ENCODE measurements at places on chromosomes 1 and 21.
A peak's percentile ranks its signal among the peaks of the same experiment; 100 is the strongest.

GRCh38 chr1:47219590-47220220, 12.3 kb downstream of the TAL1 start:
- no peak for DNase-seq

GRCh38 chr1:236016083-236016482, 48.8 kb downstream of the NID1 start:
- peak; percentile 34 for DNase-seq

GRCh38 chr1:16064536-16065268, 8.7 kb downstream of the FAM131C start:
- DNase-seq = peak; percentile 63

DNA sequence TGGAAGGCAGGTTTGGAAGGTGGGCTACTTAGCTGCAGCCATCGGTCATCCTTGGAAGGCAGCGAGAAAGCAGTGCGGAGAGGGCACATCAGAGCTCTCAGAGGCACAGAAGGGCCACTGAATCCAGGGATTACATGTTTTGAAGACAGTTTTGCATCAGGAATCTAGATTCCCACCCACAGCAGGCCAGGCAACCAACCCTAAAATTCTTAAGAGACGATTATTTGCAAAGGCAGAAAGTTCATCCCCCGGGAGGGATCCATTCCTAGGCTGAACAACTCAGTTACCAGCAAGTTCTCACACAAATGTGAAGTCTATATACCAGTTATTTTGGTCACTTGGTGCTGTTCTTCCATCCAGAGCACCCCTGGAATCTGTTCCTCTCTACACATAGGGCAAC, 457.3 kb upstream of the VAMP3 start:
- no peak for DNase-seq

- DNase-seq = no peak
Measured at GRCh38 chr21:17462276-17462981, 50.4 kb upstream of the CXADR start.

- DNase-seq = no peak
Measured at GRCh38 chr1:246295968-246296367, 211.1 kb downstream of the SMYD3 start.

- no peak for DNase-seq
Measured at GRCh38 chr21:14073615-14074014, 137.1 kb downstream of the LIPI start.

GRCh38 chr1:17122521-17123164, 3.4 kb upstream of the PADI2 start:
- peak; percentile 88 for DNase-seq

DNA sequence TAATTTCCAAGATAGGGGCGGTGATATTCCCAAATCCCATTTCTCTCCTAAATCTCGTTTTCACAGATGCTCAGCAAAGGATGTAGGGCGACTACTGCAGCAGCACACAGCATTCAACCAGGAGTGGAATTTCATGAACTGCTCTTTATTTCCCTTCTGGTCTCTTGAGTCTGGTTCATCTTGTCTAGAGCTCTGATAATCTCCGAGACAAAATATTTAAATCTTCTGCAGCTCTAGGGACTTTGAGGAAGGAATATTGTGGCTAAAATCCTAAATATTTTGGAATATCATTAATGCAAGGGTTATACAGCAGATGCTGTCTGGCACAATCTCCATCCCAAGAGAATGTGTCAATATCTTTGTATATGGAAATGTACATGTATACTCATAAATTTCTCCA, 45.4 kb downstream of the KIF26B start:
- DNase-seq = no peak

- DNase-seq = peak; percentile 80
Measured at GRCh38 chr1:21564521-21565095, 55.4 kb downstream of the ALPL start.

DNA sequence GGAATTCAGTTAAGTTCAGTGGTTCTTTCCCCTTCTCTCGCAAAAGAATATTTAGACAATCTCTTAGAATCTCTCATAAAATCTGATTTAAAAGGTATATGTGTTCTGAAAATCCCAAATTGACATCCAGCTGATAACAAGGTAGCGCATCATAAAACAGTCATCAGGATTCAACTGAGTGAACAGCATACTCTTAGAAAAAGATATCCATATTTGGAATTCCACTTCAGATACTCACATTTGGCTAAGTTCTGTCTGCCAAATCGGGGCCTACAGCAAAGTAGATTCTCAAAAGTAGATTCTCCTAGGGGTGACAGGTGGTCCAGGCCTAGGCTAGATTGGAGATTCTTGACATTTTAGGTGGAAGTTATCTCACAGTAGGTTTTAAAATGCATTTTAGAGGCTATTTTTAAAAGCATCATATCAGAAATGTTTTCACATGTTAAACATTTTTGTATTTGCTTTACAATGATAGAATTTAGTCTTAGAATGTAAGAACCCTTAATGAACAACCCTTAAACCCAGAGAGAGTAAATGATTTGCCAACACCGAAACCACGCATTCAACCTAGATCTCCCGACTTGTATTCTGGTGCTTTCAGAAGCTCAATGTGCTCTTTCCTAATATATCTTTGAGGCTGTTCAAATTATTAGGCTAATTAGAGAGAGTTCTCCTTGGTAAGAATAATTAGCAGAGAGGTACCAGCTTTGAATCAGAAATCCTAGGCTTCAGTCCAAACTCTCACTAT, 318.9 kb downstream of the LMO4 start:
- peak; percentile 51 for DNase-seq

DNA sequence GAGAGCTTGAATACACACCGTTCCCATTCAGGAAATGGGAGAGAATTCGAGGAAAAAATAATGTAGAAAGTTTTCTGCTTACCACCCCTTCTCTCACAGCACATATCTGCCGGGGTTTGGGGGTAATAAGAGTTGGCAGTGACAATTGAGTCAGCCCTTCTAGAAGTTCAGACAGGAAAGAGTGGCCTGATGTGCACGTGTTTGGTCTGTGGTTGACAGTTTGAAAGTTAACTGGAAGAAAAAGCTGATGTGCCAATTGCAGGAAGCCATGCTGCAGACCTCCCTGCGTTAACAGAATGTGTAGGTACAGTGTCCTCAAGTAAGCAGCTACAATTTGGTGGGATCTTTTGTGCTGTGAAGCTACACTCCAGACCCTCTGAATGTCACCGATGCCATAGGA, 50.9 kb downstream of the DHX9 start:
- no peak for DNase-seq

GRCh38 chr1:240415532-240415931, 196.4 kb downstream of the GREM2 start:
- no peak for DNase-seq

- DNase-seq = peak; percentile 97
Measured at GRCh38 chr1:2555634-2556276, 416 bp upstream of the TNFRSF14 start.

- DNase-seq = peak; percentile 73
Measured at GRCh38 chr1:108199201-108199691, 897 bp downstream of the SLC25A24 start.

DNA sequence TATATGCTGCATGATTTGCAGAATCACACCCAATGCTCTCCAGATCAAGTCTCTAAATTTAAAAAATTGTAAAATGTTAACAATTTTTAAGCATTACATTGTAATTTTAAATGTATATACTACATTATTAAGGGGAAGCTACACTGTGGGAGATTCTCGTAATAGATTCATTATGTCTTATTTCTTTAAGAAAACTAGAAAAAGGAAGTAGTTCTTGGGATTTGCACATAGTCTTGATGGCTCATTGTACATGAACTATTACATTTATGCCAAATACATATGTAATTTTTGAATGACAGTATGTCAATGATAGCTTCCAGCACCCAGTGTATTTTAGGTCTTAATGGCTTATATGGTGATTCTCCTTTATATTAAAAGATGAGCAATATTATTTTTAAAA, 250.3 kb downstream of the PTPRC start:
- no peak for DNase-seq

DNA sequence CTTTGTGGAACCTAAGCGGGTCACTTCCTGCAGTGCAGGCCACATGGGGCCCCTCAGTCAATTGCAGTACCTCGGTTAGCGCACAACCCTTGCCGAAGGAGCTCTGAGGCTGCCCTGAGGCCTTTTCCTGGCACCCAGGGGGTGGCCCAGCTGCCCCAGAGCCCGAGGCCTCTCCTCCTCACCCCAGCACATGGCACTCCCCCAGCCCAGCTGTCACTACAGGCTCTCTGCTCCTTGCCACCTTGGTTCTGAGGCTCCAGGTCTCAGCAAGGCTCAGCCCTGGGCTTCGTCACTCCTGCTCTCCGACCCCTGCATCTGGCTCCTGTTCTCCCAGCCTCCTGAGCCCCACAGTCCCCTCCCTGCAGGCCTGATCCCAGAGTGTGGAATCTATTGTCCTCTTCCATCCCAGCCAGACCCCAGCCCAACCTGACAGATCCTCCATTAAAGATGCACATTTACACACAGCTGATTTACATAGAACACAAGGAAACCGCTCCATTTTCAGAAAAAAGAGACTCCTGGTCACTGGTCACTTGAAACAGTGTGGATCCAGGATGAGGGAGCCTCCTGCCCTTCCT, 192.8 kb upstream of the POU3F1 start:
- peak; percentile 31 for DNase-seq

DNA sequence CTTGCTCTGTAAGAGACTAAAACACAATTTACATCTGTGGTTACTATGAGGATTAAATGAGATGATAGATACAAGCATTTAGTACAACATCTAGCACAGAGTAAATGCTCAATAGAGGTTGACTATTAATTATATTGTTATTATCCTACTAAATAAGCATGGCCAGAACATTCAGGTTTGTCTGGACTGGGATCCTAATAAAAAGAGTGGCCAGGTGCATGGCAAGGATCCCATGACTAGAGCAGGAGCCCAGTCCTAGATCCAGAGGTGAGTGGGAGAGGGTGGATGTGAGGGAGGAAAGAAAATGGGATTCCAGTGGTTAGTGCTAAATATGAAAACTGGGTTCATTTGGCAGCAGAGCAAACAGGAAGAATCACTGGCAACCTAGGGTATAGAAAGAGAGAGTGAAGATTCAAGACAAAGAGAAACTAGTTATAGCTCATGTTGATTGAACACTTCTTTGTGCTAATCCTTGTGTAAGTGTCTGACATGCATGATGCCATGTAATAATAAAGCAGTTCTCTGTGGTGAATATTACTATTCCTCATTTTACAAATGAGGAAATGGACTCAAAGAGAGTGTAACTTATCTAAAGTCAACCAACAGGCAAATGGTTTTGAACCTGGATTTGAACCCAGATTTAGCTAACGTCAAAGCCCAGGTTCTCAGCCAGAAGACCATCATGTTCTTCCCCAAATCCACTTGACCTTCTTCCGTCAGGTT, 71.1 kb upstream of the FGGY start:
- DNase-seq = no peak

GRCh38 chr1:183403498-183403897, 14.7 kb downstream of the NMNAT2 start:
- no peak for DNase-seq

DNA sequence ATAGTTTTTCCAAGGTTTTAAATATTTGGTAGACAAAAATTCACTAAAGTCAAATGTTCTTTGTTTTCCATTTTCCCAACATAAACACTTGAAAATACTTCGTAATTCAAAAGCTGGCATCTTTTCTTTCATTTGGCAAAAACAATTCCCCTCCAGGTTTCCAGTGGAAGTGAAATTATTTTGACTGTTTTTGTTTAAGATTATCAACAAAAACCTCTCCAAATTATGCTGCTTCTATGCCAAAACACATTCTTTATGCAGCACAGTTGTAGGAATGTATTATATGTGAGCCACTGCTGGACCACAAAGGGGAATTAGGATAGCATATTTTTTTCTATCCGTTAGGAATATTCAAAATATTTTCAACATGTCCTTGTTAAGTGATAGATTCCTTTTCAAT, 44.1 kb downstream of the SLC5A9 start:
- no peak for DNase-seq

DNA sequence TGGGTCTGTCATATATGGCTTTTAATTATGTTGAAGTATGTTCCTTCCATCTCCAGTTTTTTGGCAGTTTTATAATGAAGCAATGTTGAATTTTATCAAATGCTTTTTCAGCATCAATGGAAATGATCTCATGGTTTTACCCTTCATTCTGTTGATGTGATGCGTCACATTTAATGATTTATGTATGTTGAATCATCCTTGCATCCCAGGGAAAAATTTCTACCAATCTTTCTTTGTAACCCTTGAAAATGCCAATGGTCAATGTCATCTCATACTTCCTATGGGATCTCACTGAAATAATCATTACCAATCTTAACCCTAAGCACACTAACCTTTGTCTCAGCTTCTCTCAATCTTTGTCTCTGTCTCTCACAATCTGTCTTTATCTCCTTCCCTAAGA, 1004.0 kb downstream of the KCNT2 start:
- DNase-seq = no peak

- no peak for DNase-seq
Measured at GRCh38 chr1:221625026-221625425, 116.9 kb downstream of the DUSP10 start.

DNA sequence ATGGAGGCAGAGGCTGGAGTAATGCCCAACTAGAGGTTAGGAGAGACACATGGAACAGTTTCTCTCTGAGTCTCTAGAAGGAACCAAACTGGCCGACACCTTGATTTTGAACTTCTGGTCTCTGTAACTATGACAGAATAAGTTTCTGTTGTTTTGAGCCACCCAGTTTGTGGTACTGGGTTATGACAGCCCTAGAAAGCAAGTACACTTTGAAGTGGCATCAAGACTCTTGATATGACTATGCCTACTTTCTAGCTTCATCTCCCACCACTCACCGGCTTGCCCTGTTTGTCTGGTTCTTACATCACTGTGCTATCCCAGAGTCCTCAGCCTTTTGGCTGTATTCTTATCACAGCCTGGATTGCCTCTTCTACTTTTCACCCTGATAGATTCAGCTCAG, 230.3 kb upstream of the USP24 start:
- no peak for DNase-seq

DNA sequence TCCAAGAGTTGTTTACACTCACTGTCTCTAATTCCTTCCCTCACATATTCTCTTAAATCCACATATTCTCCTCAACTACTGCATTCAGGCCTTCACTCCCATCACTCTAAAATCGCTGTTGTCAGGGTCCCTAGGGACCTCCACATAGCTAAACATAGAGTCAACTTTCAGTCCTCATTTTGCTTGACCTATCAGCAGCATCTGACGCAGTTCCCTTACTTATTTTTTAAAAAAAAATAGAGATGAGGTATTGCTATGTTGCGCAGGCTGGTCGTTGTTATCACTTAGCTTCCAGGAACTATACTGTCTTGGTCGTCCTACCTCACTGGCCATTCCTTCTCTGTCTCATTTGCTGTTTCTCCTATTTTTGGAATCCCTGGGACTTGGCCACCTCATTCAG, 11.7 kb upstream of the PLEKHO1 start:
- no peak for DNase-seq

GRCh38 chr1:243507672-243508302, 251.9 kb downstream of the SDCCAG8 start:
- no peak for DNase-seq

DNA sequence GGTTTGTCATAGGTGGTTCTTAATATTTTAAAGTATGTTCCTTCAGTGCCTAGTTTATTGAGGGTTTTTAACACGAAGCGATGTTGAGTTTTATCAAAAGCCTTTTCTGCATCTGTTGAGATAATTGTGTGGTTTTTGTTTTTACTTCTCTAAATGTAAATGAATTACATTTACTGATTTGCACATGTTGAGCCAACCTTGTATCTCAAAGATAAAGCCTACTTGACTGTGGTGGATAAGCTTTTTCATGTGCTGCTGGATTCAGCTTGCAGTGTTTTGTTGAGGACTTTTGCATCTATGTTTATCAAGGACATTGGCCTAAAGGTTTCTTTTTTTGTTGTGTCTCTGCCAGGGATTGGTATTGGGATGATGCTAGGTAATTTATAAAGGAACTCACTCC, 142.5 kb downstream of the PRDM2 start:
- DNase-seq = no peak

- no peak for DNase-seq
Measured at GRCh38 chr1:19815801-19816736, 986 bp upstream of the RNF186 start.
